ENCODE measurements at places on chromosomes 3 and 15.

DNA sequence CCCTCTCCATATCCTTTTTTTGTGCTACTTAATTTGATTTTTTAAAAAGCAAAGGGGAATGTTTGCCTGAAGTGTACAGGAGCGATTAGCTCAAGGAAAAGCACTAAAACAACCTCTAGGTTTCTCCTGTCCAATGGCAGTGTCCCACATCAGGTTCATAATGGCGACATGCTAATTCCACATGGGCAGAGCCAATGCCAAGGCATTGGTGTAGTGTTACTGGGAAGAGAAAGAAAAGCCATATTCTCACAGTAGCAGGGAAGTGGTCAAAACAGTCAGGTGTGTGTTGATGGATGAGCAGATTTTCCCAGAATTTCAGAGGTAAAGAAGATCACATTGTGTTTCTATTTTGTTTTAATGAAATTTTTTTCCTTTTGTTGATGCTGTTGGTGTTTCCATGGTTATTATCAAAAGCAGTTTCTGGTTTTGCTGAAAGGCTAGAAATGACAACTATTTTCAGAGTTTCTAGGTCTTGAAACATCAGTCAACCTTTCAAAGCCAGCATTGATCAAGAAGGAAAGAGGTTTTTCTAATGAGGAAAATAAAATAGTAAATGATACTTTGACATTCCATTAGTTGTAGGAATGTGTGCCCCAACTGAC lies 65.2 kb downstream of the FNDC3B start:
- DNase-seq = no peak

DNA sequence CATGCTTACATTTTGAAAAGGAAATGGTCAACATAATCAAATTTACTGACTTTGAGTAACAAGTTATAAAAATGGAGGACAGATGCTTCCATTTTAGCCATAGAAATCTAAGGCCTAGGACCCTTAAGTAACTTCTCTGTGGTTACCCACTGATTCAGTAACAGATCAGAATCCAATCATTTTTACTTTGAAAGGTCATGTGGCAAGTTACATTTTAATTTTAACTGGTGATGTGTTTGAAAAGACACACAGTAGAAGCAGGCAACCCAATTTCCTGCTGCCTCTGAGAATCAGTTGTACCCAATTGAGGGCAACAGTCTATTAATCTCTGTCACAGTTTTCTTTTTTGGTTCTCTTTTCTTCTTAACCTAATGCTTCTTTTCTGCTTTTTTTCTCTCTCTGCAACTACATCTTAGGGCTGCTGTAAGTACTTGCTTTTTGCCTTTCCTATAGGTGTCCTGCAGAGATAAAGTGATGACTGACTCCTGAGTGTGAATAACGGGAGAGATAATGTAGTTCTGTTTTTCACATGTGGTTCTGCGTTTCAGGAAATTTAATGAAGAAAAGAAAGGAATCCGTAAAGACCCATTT lies 3.3 kb downstream of the ZWILCH start:
- no peak for DNase-seq

DNA sequence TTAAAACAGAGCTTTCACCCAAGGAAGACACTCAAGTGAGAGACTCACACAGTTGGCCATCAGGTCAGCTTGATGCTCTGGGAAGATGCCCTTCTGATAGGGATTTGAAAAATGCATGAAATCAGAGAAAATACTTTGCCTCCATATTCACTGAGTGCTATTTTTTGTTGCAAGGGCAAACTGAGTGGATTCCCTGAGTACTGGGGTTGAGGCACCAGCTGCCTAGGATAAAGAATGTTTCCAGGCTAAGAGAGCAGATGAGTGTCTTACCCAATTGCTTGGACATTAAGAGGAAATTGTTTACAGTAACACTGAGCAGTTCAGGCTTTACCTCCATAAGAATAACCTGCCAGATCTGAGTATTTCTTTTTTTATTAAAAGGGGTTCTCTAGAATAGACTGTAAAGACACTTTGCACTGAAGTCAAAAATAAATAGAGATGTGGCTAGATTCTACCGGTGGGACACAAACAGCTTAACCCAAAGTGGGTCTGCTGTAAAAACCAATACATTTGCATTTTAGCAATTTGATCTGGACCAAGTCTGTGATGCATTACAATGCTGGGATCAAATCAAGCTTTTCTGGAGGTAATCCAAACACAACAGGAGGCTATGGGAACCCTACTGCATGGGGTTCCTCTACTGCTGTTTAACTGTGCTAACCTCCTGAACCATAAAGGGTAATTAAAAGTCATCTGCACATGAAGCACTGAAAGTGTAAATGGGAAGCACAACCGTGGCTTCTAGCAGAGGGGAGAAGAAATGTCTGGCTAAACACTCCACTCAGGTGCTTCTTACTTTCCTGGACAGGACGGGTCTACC lies 238.8 kb upstream of the WNT5A start:
- no peak for DNase-seq

DNA sequence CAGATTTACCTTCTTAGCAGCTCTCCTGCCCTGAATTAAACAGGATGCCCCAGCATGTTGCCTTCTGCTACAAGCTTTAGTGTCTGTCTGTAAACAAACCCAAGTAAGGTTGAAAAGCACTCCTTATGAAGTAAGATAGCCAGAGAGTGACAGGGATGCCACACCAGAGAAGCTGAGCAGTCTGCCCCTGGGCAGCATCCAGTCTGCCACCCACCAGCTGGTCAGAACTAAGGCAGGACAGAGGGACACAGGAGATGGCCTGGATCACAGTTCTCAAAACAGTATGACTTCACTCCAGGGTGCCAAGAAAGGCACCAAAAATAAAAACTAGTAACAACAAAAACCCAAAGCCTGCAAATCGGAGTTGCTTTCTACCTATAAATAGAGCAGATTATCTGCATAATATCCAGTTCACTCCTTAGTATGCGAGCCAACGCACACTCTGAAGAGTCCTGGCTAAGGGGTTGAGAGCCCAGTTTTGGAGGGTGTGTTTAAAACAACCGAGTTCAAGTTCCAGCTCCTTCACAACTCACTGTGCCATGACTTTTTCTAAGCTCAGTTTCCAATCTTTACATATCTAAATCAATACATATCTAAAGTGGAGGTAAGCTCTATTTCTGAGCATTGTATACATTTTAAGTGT lies 198.9 kb downstream of the KCNMB2 start:
- no peak for DNase-seq

- no peak for DNase-seq
Observed at GRCh38 chr3:21944251-21944650, 193.2 kb upstream of the ZNF385D start.

- DNase-seq = no peak
Observed at GRCh38 chr3:119305286-119305685, 11.1 kb downstream of the ARHGAP31 start.

GRCh38 chr15:79028411-79028964 lies 62.1 kb downstream of the RASGRF1 start:
- peak; percentile 53 for DNase-seq

DNA sequence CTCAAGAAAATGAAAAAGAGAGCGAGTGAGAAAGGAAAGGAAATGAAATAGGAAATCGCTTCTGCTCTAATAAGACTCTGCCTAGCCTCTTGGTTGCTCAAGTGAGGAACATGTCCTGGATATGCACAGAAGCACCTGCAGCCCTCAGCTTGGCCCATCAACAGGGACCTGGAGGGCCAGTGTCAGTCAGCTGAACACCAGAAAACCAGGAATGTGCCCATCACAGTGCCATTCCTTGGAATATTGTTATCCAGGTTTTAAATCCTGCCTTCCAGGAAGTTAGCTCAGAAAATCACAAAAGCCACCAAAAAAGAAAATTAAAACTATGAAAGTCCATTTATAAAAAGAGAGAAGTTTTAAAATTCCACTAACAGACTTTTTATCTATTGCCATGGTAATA lies 173.4 kb upstream of the TPM1 start:
- no peak for DNase-seq

All from activated CD4-positive, alpha-beta memory T cell treated with anti-CD3 and anti-CD28 coated beads for 36 hours (primary cell).